Keratinocyte (primary cell): ENCODE measurements at places on chromosomes 7 and 10.

- H3K4me1 ChIP-seq: no peaks in the 10 kb centered on the region
- no peak overlapping the region for H3K27ac ChIP-seq
- DNase-seq: no peak
- H3K36me3 ChIP-seq: no peaks in the 10 kb centered on the region
Measured at GRCh38 chr7:147513451-147513850, 1077.1 kb upstream of the C7orf33 start.

DNA sequence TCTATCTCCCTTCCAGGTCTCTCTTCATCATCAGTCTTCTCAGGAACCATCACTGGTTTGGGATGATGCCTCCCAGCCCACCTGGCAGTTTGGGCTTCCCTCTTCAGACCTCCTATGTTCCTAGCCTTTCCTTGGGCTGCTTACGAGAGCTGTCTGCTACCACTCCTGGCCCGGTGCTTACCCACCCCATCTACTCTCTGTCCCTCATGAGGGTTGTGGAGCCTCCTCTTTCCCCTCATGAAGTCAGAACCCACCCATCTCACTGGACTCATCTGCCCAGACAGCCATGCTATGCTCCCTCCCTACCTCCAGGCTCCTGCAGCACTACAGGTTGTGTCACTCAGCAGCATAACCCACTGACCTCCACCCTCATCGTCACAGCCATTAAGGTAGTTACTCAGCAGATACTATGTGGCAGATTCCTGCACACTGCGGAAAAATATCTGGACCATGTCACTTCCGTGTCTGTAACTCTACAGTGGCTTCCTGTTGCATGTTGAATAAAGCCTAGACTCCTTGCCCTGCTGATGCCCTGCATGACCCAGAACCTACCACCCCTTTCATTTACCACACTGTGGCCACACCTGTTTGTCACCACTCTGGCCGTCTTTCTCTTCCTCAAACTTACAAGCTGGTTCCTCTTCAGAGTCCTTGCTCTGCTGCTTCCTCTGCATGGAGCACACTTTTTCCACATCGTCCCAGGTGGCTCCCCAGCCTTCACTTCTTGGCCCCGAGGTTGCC lies 2.0 kb downstream of the DBNL start:
- no peak overlapping the region for H3K27ac ChIP-seq
- no peak for DNase-seq
- no peaks in the 10 kb centered on the region for H3K27me3 ChIP-seq

GRCh38 chr10:10677479-10677878 lies 340.2 kb upstream of the CELF2 start:
- H3K36me3 ChIP-seq: no peaks in the 10 kb centered on the region
- H3K27me3 ChIP-seq: no peaks in the 10 kb centered on the region
- H3K4me1 ChIP-seq: no peaks in the 10 kb centered on the region
- DNase-seq: no peak
- no peak overlapping the region for H3K4me3 ChIP-seq

GRCh38 chr10:4067531-4067930 lies 282.5 kb upstream of the KLF6 start:
- peaks cover 30% of the 10 kb centered on the region for H3K4me1 ChIP-seq
- no peak overlapping the region for H3K27ac ChIP-seq
- no peaks in the 10 kb centered on the region for H3K36me3 ChIP-seq
- no peaks in the 10 kb centered on the region for H3K27me3 ChIP-seq

GRCh38 chr10:127894146-127894545 lies 1.4 kb upstream of the CLRN3 start:
- H3K4me1 ChIP-seq: no peaks in the 10 kb centered on the region
- no peaks in the 10 kb centered on the region for H3K36me3 ChIP-seq
- H3K27me3 ChIP-seq: no peaks in the 10 kb centered on the region
- no peak for DNase-seq
- H3K4me3 ChIP-seq: no peak overlapping the region
- H3K27ac ChIP-seq: no peak overlapping the region
